ENCODE measurements at places on chromosomes 5 and 9. TPM values are rescaled to one million over a fixed set of nuclear protein-coding genes. Genes with fewer than 3 reads are reported as not detected.

The MSMP gene
- polyA plus RNA-seq: not detected

The COL23A1 gene
- polyA plus RNA-seq: 0.09 TPM

The LHX3 gene
- not detected for polyA plus RNA-seq

The CYFIP2 gene
- 1.5 TPM for polyA plus RNA-seq

The PCSK5 gene
- not detected for polyA plus RNA-seq

The STPG3 gene
- polyA plus RNA-seq: not detected

The SLC1A1 gene
- not detected for polyA plus RNA-seq

The IL3 gene
- polyA plus RNA-seq: not detected

The SLC34A3 gene
- not detected for polyA plus RNA-seq

GRCh38 chr5:95901676-95902627, 59.7 kb downstream of the ELL2 start:
- no peak for DNase-seq

DNA sequence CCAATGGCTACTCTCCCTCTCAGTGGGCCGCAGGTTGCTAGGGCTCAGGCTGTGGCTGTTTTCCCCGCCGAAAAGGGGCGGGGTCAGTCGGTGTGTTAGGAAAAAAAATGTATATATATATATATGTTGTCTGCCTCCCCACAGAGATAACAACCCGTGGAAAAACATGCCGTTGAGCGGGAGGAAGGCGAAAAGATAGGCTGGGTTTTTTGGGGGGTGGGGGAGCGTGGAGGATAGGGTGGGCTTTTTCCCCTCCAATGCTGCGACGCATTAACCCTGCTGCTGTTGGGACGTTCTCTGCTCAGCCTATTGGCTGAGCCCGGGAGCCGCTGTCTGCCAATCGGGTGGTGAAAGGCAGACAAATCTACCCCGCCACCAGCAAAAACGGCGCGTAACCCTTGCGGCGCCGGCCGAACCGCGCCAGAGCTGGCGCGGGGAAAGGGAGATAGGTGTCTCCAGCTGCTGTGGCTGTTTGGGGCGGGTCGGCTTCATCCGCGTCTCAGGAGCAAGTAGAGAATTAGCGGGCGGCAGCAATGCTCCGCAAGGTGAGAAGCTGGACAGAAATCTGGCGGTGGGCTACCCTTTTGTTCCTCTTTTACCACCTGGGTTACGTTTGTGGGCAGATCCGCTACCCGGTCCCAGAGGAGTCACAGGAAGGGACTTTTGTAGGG, at the start of gene PCDHGC4:
Gene PCDHGC4 (plus strand): TSS at position 390 of the 671 bp plus-strand sequence. CDS start 144 bp downstream, at position 534.
- DNase-seq: no peak

GRCh38 chr5:133967698-133968203, 674 bp downstream of the C5orf15 start:
- no peak for DNase-seq

GRCh38 chr9:93297659-93298497, 113.9 kb downstream of the WNK2 start:
- DNase-seq: no peak

DNA sequence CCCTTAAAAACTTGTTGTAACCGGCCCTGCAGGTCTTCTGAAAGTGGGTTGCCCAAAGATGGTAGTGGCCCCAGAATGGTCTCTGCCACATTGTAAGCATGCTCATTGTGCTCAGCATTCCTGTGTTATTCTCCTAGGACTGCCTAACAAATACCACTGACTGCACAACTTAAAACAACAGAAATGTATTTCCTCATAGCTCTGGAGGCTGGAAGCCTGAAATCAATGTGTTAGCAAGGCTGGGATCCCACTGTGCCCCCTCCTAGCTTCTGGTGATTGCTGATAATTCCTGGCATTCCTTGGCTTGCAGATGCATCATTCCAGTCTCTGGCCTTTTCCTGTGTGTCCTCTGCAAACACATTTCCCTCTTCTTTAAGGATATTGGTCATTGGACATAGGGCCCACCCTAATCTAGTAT, 3.4 kb upstream of the GCNT4 start:
- no peak for DNase-seq

DNA sequence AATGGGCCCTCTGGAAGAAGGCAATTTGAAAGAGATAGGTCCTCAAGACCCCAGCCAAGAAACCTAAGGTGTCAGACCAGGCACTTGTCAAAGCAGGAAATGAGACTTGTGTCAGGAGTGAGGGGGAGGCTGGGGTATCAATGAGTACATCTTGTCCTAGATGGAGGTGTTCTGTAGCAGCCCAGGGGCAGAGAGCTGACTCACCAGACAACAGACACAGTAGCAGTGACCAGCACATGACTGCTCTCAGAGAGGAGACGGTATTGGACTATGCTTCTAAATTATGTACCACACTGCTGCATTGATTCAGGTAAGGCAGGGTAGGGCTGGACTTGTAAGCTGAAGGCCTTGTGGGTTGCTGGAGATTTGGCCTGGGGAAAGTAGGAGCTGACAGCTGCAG, 551.2 kb upstream of the KLF4 start:
- peak; percentile 25 for DNase-seq

GRCh38 chr9:23379842-23380241, 446.2 kb downstream of the ELAVL2 start:
- DNase-seq: no peak

GRCh38 chr5:74952406-74952805, 86.2 kb upstream of the FAM169A start:
- no peak for DNase-seq

DNA sequence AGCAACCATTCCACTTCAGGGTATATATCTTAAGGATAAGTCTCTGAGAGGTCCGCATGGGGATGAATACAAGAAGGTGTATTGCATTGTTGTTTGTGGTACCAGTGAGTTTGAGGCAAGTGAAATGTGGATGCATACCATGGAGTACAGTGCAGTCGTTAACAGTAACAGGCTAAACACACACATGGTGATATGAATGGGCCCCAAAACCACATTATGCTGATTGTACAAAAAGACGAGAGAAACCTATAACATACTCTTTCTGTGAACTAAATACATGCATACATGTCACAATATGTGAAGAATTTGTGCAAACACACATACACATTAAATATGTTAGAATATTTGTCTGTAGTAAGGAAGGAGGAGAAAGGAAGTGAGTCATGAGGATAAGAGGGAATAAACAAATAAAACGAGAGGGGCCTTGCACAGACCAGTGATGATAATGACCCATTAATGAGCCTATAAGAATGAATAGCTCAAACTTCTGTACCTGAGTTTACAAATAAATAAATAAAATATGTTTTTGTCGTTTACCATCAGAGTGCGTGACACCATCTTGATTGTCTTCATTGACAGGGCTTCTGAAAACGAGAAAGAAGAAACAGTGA, 66.5 kb upstream of the RICTOR start:
- no peak for DNase-seq

GRCh38 chr9:123457583-123457982, 101.6 kb downstream of the CRB2 start:
- no peak for DNase-seq

- no peak for DNase-seq
These were observed 59.6 kb downstream of the TSTD2 start for GRCh38 chr9:97573482-97574073.

GRCh38 chr5:73189871-73190376, 16.9 kb downstream of the TMEM174 start:
- peak; percentile 9 for DNase-seq

DNA sequence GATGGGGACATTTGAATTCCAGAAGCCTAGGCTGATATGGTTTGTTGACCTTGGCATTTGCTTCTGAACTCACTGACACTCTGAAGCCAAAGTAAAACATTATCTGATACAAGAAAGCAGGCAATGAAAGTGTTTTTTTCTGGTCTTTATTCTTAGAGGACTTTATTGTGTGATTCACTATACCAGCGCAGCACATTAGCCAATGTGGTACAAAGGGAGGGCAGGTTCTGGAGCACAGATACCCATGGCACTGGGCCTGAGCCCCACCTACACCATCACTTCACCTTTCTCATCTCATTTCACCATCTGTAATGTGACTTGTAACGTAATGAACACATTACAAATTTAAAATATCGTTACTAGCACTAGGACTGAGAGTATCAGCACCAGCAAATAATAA, 89.7 kb upstream of the ZNF366 start:
- DNase-seq: no peak

DNA sequence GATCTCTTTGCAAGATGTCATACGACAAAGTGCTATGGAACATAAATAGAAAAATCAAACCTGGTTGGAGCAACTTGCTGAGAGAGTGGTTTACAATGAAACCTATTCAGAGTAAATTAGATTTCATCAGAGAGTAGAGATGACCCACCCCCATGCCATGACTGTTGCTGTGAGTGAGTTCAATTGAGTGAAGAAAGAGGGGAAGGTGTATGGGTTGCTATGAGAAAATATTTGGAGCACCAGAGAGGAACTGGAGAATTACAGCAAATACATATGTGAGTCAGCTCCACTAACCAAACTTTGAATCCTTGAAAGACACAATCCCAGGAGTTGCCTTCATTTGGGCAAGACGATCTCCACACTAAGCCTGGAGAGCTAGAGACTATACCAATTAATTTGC, 217.2 kb downstream of the RFX3 start:
- no peak for DNase-seq

- DNase-seq: no peak
These were observed 488.6 kb upstream of the WWC1 start for GRCh38 chr5:167802755-167803431.

GRCh38 chr5:176776141-176776865, 34.1 kb upstream of the UNC5A start:
- no peak for DNase-seq

DNA sequence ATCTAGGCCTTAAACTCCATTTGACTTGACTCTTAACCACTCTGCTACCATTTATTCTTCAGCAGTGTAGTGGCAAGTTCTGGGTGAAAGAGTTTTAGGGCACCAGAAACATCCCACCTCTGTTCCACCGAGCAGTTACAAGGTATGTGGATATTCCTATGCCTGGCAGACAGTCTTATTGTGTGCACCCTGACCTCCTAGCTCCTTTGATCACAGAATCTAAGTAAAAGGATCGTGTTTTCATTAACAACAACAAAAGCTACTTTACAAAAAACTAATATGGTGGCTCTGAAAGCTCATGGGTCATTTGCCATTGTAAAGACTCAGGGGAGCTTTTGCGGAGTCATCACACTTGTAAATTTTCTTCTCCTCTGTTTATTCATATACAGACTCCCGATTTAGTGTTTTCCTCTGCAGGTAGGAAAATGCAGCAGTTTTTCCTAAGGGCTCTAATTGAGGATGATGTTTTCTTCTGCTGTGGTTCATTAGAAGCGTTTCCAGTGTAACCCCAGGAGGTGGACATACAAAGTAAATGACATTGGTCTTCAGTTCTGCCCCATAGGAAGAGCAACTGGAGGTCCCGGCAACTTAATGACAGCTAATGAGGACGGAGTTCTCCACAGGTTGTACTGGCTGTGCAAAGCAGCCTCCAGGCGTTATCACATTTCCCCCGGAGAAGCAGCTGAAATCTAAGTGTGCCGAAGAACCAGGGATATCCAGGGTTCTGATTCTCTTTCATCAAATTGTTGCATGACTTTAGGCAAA, 78.2 kb downstream of the ATP10B start:
- DNase-seq: no peak

DNA sequence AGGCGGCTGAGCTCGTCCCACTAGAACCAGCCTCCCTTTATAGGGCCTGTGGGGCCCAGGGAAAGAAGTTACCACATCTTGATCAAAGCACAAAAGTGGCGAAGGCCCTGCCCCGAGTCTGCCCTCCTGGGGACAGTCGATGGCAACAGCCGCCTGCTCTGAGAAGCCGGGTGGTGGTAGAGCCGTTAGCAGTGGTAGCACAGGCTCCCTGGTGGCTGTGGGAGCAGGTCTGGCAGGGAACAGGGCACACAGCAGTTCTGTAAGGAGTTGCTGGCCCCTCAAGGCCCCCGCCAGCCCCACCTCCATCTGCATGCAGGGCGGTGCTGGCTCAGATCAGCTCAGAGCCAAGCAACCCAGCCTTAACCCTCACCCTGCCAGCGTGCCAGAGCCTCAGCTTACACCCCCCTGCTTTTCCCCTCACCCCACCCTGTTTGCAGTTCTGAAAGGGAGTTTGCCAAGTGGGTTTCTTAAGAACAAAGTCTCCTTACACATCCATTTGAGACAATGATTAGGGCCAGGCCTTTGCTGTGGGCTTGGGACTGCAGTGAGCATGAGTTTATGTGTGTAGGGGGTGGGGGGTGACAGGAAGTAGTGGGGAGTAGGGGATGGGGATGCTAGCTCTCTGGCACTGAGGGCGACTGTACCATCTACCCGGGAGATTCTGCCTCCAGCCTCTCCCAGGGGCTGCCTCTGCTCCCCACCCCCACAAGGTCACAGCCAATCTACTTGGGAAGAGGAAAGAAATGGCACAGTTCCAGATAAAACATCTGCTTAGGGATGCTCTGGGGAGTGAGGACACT, 11.8 kb downstream of the ACSL6 start:
- no peak for DNase-seq

Measured in K562 (cell line).